ENCODE measurements at places on chromosomes 7 and 10.
A peak's percentile ranks its signal among the peaks of the same experiment; 100 is the strongest.

DNA sequence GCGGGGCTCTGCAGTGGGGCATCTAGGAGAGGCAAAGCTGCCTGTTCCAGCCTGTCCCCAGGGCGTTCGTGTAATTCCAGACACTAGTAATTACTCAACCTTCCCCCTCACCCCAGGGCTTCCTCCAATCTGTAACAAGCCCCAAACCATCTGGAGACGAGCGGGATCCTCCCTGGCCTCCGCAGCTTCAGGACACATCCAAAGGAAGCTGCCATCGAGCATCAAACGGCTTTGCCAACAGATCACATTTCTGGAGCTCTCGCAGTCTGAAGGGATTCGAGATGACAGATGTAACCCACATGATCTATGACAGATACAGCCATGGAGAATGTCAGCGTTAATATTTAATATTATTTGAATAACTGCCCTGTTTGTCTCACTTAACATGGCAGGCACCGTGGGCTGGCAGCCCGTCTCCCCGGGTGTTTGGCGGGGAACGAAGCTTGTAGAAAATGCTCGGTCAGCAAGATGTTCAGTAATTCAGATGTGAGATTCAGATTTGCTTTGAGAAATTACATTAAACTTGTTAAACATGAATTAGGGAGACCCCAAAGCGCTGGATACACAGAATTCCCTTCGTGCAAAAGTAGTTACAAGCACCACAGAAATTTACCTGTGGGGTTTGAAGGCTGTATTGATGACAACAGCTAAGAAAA lies 108.5 kb upstream of the C7orf33 start:
- DNase-seq, result no peak

DNA sequence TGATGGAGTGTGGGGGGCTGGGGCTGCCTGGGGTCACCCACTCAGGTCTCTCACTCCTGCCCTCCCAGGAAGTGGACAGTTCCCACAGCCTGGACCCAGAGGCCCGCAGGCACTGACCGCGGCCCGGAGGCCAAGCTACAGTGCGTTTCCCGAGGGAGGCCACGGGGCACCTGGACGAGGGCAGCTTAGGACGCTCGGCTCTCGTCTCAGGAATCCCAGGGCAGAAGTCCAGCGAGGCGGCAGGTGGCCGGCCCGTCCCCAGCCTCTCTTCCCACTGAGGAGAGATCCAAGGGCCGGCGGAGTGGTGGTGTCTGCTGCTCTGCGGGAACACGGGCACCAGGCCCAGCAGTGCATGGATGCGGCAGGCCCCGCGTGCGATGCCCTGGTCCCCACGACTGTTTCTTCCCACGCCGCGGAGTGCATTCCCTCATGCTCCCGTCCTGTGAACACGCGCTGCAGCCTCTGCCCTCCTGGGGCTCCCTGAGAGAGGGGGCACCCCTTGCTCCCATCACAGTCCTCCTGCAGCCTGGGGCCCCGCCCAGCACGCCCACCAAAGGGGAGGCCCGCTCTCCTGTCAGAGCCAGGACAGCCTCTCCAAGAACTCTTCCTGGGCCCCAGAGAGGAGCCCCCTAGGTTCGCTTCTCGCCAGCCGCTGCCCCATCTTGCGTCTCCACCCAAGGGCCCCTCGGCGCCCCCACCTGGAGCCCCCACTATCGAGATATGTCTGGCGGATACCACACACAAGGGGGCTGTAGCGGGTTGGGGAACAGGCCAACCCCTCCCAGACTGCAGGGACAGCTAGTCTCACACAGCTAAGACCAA lies 24.3 kb upstream of the GPR146 start:
- no peak for DNase-seq

GRCh38 chr10:59991661-59992060 lies 85.3 kb upstream of the CCDC6 start:
- DNase-seq, result peak; percentile 34

GRCh38 chr10:73761781-73762180 lies 17.6 kb downstream of the SEC24C start:
- no peak for DNase-seq

GRCh38 chr7:142391191-142391992 lies 133.5 kb upstream of the PRSS58 start:
- peak; percentile 88 for DNase-seq

DNA sequence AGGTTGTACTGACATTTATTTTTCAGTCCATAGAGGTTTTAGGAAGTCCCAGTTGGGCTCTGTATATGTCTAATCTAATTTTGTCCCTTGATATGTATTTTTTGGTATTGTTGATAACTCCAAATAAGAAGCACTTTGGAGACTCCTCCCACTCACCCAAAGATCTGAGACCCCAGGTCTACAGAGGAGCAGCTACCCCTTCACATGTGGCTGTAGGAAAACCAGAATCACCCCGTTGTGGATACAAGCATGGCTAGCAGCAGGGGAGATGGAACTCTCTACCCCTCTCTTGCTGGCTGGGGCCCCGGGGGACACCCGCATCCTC lies 9.4 kb downstream of the HHEX start:
- no peak for DNase-seq

- DNase-seq, result no peak
Measured at GRCh38 chr7:67807826-67808225, 811.2 kb downstream of the TYW1 start.

- no peak for DNase-seq
Measured at GRCh38 chr7:84549409-84549808, 354.8 kb upstream of the SEMA3A start.

DNA sequence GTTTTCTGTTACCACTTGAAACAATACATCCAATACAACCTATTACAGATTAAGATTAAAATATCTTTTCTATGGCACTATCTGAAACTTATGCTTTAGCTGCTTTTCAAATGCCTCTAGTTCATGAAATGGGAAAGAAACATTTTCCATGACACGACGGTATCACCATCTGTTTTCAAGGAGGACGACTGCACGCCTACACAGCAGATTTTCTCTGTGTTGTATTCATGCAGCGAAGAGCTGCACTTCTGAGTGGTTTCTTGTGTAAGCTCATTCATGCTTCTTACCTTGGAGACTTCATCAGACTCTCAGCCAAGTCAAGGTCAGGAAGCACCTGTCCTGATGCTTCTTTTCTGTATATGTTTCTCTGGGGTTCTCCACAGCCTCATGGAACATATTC lies 179.2 kb downstream of the DYNC1I1 start:
- DNase-seq, result no peak

GRCh38 chr10:12348870-12349628 lies at the start of gene CAMK1D:
Gene CAMK1D, plus strand, starts transcription at chr10:12349547.
- peak; percentile 84 for DNase-seq

GRCh38 chr10:72626444-72626754 lies 520 bp upstream of the MICU1 start:
- DNase-seq, result no peak

GRCh38 chr7:132354527-132354926 lies 221.7 kb downstream of the PLXNA4 start:
- no peak for DNase-seq

GRCh38 chr7:127844165-127844564 lies 187.1 kb downstream of the LRRC4 start:
- no peak for DNase-seq

GRCh38 chr10:59622320-59623132 lies 87.1 kb downstream of the SLC16A9 start:
- peak; percentile 54 for DNase-seq

DNA sequence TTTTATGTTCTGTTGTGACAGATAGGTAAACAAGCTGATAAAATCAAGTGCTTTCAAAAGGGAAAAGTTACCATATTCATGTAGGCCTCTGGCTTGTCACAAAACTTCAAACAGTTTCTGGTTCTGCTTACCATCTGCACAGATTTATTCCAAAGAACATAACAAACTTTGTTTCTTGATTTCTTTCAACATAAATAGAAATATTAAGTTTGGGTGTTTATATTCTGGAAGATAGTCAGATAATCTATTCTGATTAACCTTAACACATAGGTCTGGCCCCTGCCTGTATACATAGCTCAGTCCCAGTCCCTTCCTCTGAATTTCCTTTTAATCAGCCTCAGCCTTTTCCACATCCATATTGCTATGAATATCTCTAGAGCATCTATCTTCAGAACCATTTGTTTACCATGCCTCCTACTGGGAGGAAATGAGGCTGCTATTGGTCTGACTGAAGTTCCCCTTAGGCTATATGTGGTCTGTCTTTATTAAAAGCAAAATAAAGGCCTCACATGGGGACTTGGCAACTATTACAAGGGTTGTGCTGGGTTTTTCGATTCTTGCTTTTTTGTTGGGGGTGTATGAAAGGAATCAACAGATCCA lies 319.0 kb downstream of the HPSE2 start:
- no peak for DNase-seq

GRCh38 chr10:133464582-133465031 lies 10.9 kb downstream of the SCART1 start:
- DNase-seq, result no peak

DNA sequence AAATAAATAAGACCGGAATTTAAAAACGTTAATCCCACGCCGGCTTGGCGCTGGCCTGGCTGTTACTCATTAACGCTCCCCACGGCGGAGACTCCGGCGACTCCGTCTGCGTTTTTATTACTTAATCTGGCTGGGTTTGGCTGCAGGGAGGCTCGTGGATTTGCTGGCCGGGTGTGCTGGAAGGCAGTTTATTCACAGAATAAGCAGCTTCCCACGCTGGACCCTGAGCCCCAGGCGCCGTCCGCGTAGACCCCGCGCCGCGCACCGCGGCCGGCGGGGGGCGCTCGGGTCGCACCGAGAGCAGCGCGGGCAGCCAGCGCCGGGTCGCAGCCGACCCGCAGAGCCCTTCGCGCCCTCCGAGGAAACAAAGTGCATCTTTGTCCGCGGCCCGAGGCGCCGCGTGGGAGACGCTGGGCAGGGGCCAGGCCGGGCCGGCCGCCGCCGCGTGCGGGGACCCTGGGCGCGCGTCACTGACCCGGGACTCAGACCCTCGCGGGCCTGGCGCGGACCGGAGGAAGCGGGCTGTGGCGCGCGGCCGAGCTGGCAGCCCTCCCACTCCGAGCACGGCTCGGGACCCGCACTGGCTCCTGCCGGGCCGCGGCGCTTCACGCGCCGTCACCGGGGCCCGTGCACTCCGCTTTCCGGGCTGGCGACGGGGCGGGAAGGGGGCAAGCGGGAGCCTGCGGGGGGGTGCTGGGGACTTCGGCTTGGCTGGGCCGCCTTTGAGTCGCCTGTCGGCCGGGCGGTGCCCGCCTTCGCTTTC lies 587 bp upstream of the GRK5 start:
- DNase-seq, result peak; percentile 62
